ENCODE measurements at places on chromosomes 5 and 9. TPM values are rescaled to one million over a fixed set of nuclear protein-coding genes. Genes with fewer than 3 reads are reported as not detected.

DNA sequence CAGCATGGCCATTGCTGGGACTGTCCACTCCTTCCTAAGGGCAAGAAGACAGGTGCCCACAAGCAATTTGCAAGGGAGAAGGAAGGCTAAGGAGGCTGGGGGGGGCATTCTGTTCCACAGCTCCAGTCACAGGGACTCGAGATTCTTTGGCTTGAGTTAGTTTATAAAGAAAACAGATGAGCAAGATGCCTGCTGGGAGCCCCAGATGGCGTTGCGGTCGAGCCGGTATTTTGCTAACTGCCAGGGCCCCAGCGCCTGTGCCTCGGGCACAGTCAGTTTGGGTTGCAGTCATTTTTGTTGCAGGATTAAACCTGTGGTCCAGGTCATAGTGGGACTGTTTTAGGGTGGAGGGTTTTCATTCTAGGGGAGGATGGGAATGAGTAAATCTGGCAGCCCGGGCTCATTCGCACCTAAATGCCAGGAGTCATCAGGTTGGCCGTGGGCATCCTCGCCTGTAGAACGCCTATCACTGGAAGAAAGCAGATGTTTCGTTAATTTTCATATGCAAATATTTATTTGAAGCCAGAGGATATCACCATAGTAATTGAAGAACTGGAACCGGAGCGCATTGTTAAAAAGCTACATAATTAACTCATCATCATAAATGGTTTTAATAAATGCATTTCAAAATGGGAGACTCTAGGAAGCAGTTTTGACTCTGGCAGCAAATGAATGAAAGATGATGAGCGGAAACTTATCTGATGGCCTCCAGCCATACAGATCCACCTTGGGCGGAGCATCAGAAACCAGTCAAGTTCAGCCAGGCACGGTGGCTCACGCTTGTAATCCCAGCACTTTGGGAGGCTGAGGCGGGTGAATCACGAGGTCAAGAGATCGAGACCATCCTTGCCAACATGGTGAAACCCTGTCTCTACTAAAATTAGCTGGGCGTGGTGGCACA lies 87.1 kb upstream of the FCN2 start:
- no peak for DNase-seq
- H3K27me3 ChIP-seq = no peaks in the 10 kb centered on the region
- H3K4me1 ChIP-seq = no peaks in the 10 kb centered on the region
- H3K4me3 ChIP-seq = no peak overlapping the region

The PHF24 gene
- total RNA-seq = 0.17 TPM

The F2RL1 gene
- 20.8 TPM for total RNA-seq

The CEL gene
- total RNA-seq = under 0.01 TPM

GRCh38 chr5:27855491-27855890 lies 817.1 kb upstream of the CDH9 start:
- DNase-seq = peak; percentile 6
- H3K27me3 ChIP-seq = no peaks in the 10 kb centered on the region
- H3K4me3 ChIP-seq = no peak overlapping the region
- H3K36me3 ChIP-seq = no peaks in the 10 kb centered on the region

DNA sequence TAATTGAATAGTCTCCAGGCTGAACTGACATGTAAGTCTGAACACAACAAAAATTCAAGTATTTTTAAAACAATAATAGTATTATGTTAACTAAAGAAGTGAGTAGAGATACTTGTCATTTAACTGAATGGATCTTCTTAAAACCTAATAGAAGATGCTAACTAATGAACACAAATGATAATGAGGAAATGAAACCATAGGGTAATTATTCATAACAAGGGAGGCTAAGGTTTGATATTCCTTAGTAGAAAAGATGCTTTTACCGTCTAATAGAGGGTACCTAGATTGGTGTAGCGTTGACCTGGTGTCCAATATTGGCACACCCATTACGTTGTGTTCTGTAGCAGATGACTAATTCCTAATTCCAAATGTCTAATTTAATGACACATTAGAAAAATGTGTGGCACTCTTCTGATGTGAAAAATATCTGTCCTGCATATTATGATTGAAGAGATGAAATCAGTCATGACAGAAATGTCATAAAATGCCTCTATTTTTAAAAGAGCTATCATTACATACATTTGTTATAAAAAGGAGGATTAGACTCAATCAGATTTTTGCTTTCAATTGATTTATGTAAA lies 14.9 kb upstream of the DAB2 start:
- H3K4me1 ChIP-seq = peaks cover 2% of the 10 kb centered on the region
- no peak overlapping the region for H3K27ac ChIP-seq
- H3K36me3 ChIP-seq = no peaks in the 10 kb centered on the region
- DNase-seq = no peak
- no peak overlapping the region for H3K4me3 ChIP-seq

- no peaks in the 10 kb centered on the region for H3K36me3 ChIP-seq
- DNase-seq = no peak
- H3K27me3 ChIP-seq = no peaks in the 10 kb centered on the region
- H3K4me1 ChIP-seq = peaks cover 5% of the 10 kb centered on the region
- no peak overlapping the region for H3K4me3 ChIP-seq
Observed at GRCh38 chr5:43561356-43561755, 4.5 kb upstream of the PAIP1 start.

DNA sequence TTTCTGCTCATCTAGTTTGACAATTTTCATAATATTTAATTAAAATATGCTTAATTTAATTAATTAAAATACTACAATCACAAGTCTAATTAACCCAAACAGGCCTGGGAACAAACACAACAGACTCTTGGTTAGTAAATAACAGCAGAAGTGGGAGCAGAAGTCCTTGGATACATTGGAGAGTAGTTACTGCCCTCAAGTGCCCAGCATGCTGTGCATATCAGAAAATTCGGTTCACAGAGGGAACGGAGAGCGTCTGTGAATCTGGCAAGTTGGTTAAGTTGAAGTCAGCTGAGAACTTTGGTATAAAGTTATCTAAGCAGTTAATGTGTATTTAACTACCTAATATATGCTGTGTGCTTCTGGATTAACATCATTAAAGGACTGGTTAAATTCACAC lies 87.0 kb upstream of the ATG10 start:
- DNase-seq = no peak
- no peaks in the 10 kb centered on the region for H3K4me1 ChIP-seq
- no peak overlapping the region for H3K27ac ChIP-seq
- H3K27me3 ChIP-seq = no peaks in the 10 kb centered on the region

The MYMK gene
- total RNA-seq = not detected

DNA sequence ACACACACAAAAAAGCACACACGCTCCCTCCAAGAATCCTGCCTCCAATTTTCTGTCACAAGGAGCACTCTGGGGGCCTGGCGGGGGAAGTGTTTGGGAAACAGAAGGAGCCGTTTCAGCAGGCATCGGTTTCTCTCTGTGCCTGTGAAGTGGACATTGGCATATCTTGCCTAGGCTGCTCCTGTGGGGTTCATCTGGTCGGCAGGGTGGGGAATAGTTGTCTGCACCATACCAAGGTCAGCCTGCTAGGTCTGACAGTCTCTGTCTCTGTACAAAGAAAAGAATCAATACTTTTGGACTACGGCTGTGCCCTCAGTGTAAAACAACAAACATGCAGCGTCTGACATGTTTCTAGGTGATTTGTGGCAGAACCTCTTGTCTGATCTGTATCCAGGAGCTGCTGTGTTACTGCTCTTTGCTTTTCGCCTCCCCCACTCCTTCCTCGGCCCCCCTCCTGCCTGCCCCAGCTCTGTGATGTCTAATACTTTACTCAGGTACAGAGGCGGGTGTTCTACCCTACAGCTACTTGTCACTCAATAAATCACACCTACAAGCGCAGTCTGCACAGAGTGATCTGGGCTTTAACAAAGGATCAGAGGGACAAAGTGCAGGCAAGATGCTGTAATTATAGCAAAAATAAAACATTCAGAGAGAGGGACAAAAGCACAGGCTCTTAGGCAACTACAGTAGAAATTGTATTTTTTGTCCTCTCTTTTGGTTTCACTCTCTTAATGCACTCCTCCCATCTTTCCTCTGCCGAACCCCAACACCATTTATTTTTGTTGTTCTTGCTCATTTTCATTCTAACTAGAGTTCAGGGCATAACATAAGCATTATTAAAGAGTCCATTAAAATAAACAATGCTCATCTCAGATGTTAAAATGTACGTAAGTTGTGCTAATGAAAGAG lies 216.7 kb downstream of the BNC2 start:
- H3K4me3 ChIP-seq = peak overlapping the region; percentile 51
- peaks cover 5% of the 10 kb centered on the region for H3K4me1 ChIP-seq
- DNase-seq = no peak
- peak overlapping the region; percentile 69 for H3K27ac ChIP-seq
- no peaks in the 10 kb centered on the region for H3K27me3 ChIP-seq

DNA sequence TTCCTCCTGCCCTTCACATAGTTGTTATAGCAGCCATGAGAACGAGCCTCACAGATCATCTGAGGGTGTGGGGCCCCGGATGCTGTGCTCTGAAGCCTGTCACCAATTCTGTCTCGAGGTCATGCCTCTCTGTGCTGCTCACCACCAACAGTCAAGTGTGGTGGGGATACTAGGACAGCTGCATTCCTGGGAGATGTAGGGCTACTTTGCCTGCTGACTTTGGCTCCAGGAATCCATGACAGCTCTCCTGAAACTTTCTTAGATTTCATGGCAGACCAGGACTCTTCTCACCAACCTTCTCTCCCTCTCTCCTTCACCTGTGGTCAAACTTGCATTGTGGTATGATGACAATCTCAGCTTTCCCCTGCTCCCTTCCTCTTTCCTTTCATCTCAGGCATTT lies 395.9 kb downstream of the PSAT1 start:
- DNase-seq = no peak
- H3K4me3 ChIP-seq = no peak overlapping the region

GRCh38 chr5:80668016-80668969 lies 13.5 kb upstream of the DHFR start:
- no peak overlapping the region for H3K4me3 ChIP-seq
- no peak overlapping the region for H3K27ac ChIP-seq
- no peaks in the 10 kb centered on the region for H3K4me1 ChIP-seq
- no peak for DNase-seq

The FGF18 gene
- 8.0 TPM for total RNA-seq

- peak overlapping the region; percentile 42 for H3K27ac ChIP-seq
- H3K36me3 ChIP-seq = peaks cover 46% of the 10 kb centered on the region
- H3K4me3 ChIP-seq = no peak overlapping the region
- DNase-seq = no peak
- peaks cover 7% of the 10 kb centered on the region for H3K4me1 ChIP-seq
- H3K27me3 ChIP-seq = no peaks in the 10 kb centered on the region
Observed at GRCh38 chr9:134811079-134811672, 69.4 kb upstream of the FCN2 start.

The C9orf50 gene
- total RNA-seq = 0.17 TPM

DNA sequence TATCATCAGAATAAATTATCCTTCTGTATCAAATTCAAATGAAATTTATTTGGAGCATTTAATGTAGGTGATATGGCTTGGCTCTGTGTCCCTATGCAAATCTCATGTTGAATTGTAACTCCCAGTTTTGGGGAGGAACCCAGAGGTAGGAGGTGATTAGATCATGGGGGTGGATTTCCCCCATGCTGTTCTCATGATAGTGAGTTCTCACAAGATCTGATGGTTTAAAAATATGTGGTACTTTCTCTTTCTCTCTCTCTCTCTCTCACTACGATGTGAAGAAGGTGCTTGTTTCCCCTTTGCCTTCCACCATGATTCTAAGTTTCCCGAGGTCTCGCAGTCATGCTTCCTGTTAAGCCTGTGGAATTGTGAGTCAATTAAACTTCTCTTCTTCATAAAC lies 678.4 kb upstream of the RGMB start:
- DNase-seq = no peak
- H3K27ac ChIP-seq = no peak overlapping the region

DNA sequence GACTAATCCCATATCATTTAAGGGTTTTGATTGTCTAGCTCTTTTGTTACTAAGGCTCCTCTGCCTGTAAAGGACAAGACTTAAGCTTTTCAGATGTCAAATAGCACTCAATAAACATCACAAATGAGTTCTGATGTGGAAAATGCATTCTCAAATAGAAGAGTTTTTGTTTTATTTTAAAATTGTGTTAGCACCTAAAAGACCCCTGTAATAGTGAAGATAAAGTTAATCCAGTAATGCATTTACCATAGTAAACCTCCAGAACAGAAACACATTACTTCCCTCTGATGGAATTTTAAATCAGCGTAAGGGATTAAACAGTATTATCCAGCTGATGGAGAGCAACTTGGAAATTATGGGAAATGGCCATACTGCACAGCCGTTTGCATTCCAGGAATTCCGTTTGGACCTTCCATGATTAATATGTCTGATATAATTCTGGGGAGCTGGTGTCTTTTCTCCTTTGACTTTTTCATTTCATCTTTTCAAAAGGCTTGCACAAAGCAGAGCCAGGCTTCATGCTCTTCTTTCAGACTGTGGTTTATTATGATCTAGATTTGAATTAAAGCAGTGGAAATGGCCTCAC lies 105.6 kb downstream of the PPP2R2B start:
- H3K4me3 ChIP-seq = no peak overlapping the region
- peak; percentile 64 for DNase-seq
- no peak overlapping the region for H3K27ac ChIP-seq
- no peaks in the 10 kb centered on the region for H3K27me3 ChIP-seq
- H3K4me1 ChIP-seq = no peaks in the 10 kb centered on the region
- no peaks in the 10 kb centered on the region for H3K36me3 ChIP-seq

- H3K27ac ChIP-seq = no peak overlapping the region
- H3K27me3 ChIP-seq = no peaks in the 10 kb centered on the region
- H3K4me1 ChIP-seq = no peaks in the 10 kb centered on the region
- peak; percentile 73 for DNase-seq
- H3K36me3 ChIP-seq = no peaks in the 10 kb centered on the region
Observed at GRCh38 chr9:444528-444927, 229.9 kb downstream of the DOCK8 start.

DNA sequence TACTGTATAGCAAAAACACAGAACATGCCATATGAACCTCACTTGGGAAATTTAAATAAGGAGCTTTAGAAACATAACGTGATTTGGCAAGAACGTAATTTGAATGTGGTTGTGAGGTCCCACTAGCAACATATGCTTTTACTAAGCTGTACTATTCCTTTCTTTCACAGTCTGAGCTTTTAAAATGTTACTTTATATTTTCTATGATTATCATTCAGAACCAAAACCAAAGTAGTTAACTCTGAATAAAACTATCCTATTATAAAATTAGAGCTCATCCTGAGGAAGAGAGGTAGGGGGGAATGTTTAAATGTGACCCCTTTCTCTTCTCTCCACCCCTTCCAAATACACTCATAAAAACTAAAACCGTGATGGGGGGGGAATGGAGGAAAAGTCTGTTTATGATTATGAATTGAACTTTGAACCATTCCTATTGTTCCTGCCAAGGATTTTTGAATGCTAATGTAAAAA lies 435.7 kb downstream of the NFIB start:
- no peak overlapping the region for H3K27ac ChIP-seq
- no peak overlapping the region for H3K4me3 ChIP-seq
- H3K4me1 ChIP-seq = no peaks in the 10 kb centered on the region
- no peaks in the 10 kb centered on the region for H3K36me3 ChIP-seq

The PPP3R2 gene
- total RNA-seq = not detected

DNA sequence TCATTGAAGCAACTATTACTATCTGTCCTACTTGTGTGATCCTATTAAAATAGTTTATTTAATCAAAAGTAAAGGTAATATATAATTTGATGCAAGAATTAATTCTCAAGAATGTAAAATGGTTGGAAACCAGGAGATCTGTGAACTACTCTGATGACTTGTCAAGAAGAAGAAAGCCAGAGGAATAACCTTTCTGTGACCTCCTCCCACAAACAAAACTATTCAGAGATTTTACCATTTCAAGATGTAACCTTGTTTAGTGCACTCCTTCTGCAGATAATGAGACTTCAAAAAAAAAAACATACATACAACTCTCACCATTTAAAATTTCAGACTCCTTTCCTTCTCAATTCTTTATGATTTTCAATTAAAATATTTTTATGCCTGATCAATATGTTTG lies 79.5 kb downstream of the RFX3 start:
- no peaks in the 10 kb centered on the region for H3K36me3 ChIP-seq
- peak; percentile 21 for DNase-seq
- H3K4me1 ChIP-seq = no peaks in the 10 kb centered on the region

The LMNB1 gene
- 11.6 TPM for total RNA-seq
